ENCODE measurements at places on chromosomes 2 and 18. TPM values are rescaled to one million over a fixed set of nuclear protein-coding genes. Genes with fewer than 3 reads are reported as not detected.

DNA sequence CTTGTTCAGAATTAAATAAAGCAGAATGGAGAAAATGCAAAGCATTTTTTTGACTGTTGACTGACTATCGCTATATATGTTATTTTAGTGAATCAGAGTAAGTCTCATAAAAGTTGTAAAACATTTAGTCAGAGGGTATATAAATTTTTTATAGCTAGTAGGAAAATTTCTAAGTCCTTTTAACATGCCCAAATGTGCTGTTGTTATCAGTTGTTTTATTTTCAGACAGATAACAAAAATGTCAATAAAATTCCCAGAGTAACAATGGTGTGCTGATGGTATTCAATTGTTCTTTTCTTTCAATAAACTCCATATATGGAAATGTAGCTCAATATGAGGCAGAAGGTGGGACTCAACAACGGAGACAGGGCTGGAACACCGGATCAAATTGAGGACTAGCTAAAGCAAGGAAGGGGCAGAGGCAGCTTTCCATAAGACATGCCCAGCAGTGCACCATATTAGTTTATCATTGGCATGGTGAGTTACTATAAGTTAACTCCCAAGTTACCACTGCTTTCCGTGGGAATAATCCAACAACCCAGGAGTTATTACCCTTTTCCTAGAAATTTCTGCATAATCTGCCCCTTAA is 26.6 kb downstream of the GULP1 start:
- DNase-seq, result no peak

- DNase-seq, result no peak
Measured at GRCh38 chr2:9231291-9232165, 24.9 kb downstream of the ASAP2 start.

GRCh38 chr2:111178730-111179405 is 58.2 kb downstream of the BCL2L11 start:
- no peak for DNase-seq

GRCh38 chr18:8793445-8794155 is 88.2 kb downstream of the MTCL1 start:
- no peak for DNase-seq

DNA sequence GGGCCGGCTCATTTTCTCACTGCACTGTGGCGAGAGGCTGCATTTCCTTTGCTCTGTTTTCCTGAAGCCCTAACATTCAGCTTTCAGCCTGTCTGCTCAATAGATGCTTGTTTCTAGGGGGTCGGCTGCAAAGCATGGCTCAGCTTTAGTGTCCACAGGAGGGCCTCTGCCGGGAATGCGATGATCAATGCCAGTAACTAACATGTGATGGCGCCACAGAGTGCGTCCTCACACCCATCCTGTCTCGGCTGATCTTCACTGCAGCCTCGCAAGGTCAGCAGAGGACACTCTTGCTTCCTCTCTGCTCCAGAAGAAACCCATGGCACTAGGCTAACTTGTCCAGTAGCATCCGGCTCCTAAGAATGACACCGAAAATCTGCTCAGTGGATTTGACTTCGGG is 156.4 kb upstream of the PXDN start:
- no peak for DNase-seq

- DNase-seq, result no peak
Measured at GRCh38 chr2:71556692-71557250, 103.4 kb downstream of the DYSF start.

DNA sequence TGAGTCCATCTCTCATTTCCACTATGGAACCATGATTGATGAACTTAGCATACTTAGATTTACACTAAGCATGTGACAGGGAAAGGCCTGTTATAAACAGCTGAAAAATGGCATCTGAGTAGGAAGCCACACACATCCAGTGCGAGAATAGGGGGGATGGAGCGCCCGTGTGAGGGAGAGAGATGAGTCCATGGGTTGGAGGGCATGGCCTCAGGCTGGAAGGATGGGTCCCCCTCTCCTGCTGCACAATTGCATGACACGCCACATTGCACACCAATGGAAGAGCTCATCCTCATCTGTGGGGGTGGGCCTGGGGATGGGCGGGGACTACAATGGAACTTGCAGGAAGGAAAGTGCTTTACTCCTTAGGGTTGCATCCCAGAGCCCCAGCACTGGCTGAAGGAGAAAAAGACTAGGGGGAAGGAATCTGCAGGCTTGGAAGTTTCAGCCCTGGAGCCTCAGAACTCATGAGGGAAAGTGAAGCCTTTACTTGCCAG is 46.4 kb upstream of the CXCR4 start:
- DNase-seq, result no peak

DNA sequence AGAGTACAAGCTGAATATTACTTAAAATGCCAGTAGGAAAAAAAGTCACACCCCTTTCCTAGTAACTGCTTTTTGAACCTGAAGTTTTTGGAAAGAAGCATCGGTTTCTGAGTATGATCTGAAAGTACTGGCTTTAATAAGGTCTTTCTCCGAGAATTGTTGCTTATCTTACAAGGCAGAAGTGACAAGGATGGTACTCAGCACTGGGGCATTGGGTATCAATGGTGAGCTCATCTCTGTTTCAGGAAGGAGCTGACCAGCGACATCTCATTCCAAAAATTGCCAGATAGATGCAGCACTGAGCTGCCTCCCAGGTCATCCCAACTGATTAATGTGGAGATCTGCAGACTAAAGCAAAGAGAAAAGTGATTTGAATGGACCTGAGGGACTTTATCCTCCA is 85.4 kb downstream of the FMNL2 start:
- DNase-seq, result no peak

DNA sequence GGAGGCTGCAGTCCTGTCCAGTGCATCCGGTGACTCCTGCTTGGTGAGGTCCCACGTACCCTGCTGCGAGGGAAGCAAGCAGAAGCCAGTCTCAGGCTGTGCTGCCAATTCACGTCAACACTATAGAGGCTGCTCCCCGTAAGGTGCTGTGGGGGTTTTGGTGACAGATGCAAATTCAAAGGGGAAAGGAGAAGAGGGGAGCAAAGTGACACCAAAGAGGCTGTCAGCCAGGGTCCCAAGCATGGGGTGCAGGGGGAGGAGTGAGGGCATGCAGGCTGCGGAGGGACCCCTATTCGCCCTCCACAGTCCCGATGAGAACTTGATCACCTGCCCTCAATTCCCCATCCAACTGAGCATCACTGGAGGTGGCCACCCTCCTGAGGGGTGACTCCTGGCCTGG is 179.4 kb upstream of the HS6ST1 start:
- no peak for DNase-seq

- no peak for DNase-seq
Measured at GRCh38 chr2:107645586-107645985, 181.1 kb upstream of the RGPD4 start.

- no peak for DNase-seq
Measured at GRCh38 chr2:176122683-176123410, at the start of gene HOXD9. Gene HOXD9, plus strand, starts transcription at chr2:176122719. Its CDS starts 50 bp downstream, at chr2:176122769.

- no peak for DNase-seq
Measured at GRCh38 chr2:175871331-175872004, 130.6 kb downstream of the LNPK start.

- no peak for DNase-seq
Measured at GRCh38 chr18:79625924-79626561, 53.6 kb upstream of the CTDP1 start.

- no peak for DNase-seq
Measured at GRCh38 chr2:177748360-177748759, 324.2 kb downstream of the PDE11A start.

GRCh38 chr2:10452312-10452711 is 4.2 kb upstream of the ODC1 start:
- peak; percentile 52 for DNase-seq

The ALPG gene
- total RNA-seq, result not detected

The AAK1 gene
- total RNA-seq, result 54.0 TPM

The DYNAP gene
- not detected for total RNA-seq

The STARD6 gene
- not detected for total RNA-seq

The LBX2 gene
- total RNA-seq, result 0.29 TPM

The ZAP70 gene
- total RNA-seq, result 7.3 TPM

Data from breast epithelium (tissue), 4 donors.